ENCODE measurements at places on chromosomes 5 and 9. TPM values are rescaled to one million over a fixed set of nuclear protein-coding genes. Genes with fewer than 3 reads are reported as not detected.

The FYB1 gene
- total RNA-seq: under 0.01 TPM

The LCN2 gene
- total RNA-seq: not detected

The ANGPTL2 gene
- 5.9 TPM for total RNA-seq

The FAXDC2 gene
- total RNA-seq: 0.77 TPM

The FBN2 gene
- total RNA-seq: 9.6 TPM

The PCDHGA3 gene
- total RNA-seq: 1.7 TPM

The WDR31 gene
- total RNA-seq: 1.3 TPM

The CCDC152 gene
- total RNA-seq: 1.1 TPM

The KLF9 gene
- total RNA-seq: 52.7 TPM

The ZNF608 gene
- total RNA-seq: 2.5 TPM

The LCN9 gene
- not detected for total RNA-seq

The TLX3 gene
- total RNA-seq: not detected

The NUP214 gene
- total RNA-seq: 8.7 TPM

The C9orf153 gene
- 0.56 TPM for total RNA-seq

The UGT3A1 gene
- total RNA-seq: not detected

The TNPO1 gene
- total RNA-seq: 383 TPM

The BTNL8 gene
- not detected for total RNA-seq

The C1QTNF3 gene
- 0.85 TPM for total RNA-seq

Measured in regular cardiac myocyte (primary cell).